ENCODE measurements at places on chromosomes 11 and 22.

DNA sequence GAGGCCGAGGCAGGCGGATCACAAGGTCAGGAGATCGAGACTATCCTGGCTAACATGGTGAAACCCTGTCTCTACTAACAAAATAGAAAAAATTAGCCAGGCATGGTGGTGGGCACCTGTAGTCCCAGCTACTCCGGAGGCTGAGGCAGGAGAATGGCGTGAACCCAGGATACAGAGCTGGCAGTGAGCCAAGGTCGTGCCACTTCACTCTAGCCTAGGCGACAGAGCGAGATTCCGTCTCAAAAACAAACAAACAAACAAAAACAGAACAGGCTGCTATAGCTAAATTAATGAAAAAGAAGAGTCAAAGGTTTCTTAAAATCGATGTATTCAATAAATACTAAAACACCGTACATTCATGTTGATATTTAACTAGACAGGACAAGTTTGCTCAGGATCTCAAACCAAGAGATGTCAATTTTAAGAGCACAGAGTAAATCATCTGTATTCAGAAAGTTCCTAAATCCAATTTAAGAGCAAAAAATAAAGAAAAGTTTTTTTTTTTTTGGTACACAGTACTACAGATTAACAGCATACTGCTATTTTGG lies 59.9 kb downstream of the NUP98 start:
- DNase-seq: no peak

DNA sequence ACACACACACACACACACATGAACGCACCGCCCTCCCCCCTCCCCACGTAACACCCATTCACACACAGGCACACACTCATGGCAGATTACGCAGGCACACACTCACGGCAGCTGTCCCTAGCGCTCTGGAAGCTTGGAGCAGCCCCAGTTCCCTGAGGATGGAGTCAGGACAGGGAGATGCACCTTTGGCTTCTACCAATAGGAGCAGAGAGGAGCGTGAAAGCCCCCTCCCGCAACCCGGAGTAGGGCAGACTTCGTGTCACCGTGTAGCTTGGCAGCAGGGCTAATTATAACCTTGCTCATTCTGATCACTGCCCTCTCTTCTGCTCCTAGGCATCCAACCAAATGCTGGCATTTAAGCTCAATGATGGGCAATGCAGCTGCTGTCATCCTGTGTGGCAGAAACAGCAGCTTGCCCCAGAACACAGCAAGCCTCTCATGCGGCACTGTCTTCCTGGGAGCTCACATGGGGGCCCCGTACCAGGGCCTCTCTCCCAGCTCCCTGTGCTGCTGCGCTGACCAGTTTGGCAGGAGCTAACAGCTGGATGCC lies 31.9 kb downstream of the ANKK1 start:
- no peak for DNase-seq

DNA sequence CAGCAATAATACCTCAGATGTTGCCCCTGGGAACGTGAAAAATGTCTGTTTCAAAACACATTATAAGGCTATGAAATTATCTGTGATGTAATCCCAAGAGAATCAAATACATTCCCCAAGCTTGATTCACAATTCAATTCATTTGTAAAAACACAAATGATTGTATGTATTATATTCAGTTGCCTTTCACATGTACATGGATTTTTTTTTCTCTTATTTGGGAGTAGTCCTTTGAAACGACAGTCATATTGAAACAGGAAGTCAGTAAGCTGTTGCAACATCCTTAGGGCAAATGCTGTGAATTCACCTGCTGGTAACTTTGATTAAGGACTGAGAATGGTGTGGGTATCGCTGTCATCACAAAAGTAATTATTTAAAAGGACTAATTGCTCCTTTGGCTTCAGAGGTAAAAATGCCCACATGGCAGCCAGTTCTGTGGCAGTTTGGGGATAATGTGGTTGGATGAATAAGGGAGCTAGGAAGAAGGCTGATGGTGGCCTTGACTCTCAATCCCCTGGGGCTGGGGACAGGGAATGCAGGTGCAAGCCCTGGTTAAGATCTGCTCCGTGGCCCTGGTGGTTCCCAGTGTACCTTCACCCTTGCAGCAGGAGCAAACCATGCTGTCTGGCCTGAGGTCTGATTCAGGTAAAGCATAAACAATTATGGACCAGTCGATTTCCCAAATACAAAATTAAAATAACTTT lies 13.2 kb downstream of the EHF start:
- peak; percentile 57 for DNase-seq

DNA sequence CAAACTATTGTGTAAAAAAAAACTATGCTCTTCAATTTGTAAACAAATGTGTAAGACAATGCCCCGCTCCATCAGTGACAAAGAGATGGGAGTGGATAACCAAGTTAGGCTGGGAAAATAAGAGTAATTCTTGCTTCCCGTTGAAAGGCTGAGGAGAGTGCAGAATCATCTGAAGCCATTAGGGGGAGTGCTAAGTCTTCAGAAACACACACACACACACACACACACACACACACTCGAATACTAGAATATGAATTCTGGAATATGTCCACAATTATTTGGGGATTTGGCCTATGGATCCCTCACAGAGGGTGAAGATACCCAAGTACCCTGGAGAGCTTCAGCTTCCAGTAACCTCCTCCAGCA lies 27.8 kb upstream of the ROBO3 start:
- DNase-seq: peak; percentile 76

GRCh38 chr22:33248948-33249347 lies 190.8 kb upstream of the SYN3 start:
- DNase-seq: no peak

DNA sequence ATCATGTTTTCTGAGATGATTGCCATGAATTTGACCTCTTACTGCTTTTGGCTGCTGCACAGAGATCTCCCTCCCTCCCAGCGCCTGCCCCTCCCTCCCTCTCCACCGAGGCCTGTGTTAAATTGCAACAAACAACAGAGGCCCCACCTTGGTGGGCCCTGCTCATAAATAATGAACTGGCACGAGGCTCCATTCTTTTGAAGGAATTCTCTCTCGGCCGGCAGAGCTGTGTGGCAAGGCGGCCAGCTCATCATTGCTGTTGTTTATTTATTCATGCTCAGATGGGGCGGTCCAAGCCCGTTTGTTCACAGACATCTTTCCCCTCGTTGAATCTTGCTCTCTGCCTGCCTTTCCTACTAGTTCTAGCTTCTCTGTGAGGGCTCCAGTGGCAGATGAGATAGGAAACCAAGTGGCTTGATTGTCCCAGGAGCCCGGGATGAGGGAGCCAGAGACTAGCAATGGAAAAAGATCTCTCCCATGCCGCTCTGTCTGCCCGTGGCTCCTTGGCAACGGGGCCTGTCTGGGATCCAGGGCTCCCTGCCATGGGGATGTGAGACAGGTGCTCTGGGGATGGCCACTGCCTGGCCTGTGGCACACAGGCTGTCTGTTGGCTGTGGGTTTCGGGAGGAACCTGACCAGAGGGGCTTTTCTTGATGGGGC lies 192.6 kb downstream of the DSCAML1 start:
- DNase-seq: no peak

- peak; percentile 25 for DNase-seq
Measured at GRCh38 chr11:67301951-67302516, 1.3 kb upstream of the SSH3 start.

DNA sequence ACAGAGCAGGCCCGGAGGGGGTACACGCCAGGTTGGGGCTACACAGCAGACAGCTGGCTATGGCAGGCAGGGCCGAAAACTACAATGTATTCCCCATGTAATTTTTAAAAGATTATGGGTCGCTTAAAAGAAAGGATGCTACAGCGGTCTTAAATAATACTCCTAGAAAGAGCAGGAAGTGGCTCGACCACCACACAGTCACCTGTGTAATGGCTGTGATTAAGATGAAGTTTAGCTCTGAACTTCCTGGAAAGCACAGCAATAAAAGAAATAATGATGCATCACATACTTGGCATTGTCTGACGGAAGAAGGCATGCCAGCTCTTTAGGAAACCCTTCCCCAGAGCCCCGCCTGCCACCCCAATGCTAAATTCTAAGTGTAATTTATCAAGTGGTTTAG lies 32.6 kb downstream of the WNT11 start:
- DNase-seq: no peak

- no peak for DNase-seq
Measured at GRCh38 chr11:37811349-37811748, 1213.3 kb upstream of the RAG2 start.

DNA sequence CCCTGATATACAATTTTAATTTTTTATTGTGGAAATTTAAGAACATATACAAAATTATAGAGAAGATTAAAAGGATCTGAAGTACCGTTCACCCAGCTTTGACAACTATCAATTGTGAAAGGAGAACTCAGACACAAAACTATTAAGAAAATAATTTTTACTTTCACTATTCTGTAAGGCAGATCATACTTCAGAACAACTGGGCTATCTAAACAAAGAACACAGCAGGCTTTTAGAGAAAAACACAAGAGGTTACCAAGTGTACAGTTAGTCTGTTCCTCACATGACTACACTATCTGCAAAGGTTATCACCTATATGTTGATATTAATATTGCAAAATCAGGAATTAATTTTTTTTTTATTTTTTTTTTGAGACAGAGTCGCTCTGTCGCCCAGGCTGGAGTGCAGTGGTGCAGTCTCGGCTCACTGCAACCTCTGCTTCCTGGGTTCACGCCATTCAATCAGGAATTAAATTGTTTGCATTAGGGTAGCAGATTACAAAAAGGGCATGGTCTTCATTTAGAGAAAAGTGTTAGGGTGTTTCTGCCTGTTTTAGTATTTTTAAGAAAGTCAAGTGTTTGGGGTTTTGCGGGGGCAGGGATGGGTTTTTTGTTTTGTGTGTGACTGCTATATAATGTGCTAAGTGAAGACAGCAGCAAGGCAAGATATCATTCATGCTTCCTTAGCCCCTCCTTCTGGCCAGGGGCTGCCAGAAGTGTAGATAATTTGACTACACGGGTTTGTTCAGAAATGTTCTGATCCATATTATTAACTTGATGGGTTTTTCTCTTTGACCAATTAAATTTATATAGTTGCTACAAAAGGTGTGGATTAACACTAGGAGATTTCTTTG lies 27.6 kb upstream of the SIK2 start:
- DNase-seq: no peak

- DNase-seq: no peak
Measured at GRCh38 chr11:120441592-120441991, 70.0 kb upstream of the GRIK4 start.

- DNase-seq: no peak
Measured at GRCh38 chr22:48972979-48973693, 854.5 kb downstream of the BRD1 start.

DNA sequence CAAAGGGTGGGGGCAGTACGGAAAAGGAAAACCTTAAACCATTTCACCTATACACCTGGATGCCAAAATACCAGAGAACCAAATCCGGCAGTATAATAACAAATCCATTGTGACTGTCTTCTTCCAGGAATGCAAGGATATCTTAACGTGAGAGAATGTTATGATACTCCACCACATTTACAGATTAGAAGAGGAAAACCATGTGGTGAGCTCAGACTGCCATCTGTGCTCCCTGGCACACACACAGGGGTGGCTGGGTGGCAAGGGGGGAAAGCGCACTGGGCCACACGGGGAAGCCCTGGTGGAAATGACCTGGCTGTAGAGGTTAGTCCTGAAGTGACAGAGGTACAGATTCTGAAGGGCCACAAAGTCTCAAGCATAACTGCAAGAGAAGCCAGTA lies 9.9 kb downstream of the EIF1AD start:
- no peak for DNase-seq

GRCh38 chr11:68997995-68998348 lies 15.1 kb downstream of the MRGPRF start:
- DNase-seq: no peak

DNA sequence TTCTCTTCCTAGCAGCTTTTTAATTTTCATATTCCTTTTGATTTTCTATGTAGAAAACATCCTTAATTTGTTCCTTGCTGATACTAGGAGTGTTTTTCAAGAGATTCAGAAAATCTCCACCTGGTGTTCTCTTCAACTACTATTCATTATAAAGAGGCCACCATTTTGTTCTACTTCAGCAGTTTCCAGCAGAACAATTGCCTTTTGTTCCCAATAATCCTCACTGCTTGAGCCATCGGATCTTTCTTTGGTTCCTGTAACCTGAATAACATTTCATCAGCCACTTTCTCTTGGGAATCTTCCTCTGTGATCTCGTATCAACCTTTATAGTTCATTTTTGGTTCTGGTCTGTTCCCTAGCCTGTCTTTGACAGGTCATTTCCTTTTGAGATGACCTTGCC lies 1.8 kb upstream of the OR10A5 start:
- DNase-seq: peak; percentile 34

- DNase-seq: no peak
Measured at GRCh38 chr22:17167486-17167885, 8.4 kb upstream of the HDHD5 start.

DNA sequence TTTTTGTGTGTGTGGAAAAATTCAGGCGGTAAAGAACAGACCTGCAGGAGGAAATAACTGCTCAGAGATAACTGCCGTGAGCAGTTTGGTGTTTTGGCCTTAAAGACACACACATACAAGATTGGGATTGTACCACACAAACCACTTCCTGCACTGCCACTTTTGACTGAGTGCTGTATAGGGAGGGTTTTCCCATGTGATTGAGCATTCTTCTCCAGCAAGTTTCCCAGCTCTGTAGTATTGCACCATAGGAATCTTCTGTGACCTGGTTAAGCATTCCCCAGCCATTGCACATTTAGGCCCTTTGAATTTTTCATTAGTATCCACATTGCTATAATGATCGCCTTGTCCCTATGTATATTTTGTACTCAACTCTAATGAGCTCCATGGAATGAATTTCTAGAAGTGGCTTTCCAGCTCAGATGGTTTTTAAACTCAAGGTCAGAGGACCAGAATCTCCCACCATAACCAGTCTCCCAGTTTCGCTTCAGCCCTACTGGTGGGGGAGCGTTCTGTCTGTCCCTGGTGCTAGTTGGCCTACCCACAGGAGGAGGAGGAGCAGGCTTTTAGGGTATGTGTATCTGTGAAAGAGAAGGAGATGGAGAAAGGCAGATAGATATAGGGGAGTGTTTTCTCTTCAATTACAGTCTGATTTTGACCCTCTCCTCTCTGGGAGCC lies 9.3 kb downstream of the CD82 start:
- DNase-seq: no peak
